Activated CD8-positive, alpha-beta T cell treated with anti-CD3 and anti-CD28 coated beads for 36 hours (primary cell): ENCODE measurements at places on chromosomes 3 and 15. TPM values are rescaled to one million over a fixed set of nuclear protein-coding genes. Genes with fewer than 3 reads are reported as not detected.

ATP2B2 gene
- not detected for total RNA-seq

PLCB2 gene
- total RNA-seq = 44.6 TPM

MEIS2 gene
- 0.14 TPM for total RNA-seq

- no peak overlapping the region for H3K27ac ChIP-seq
- no peak overlapping the region for H3K4me3 ChIP-seq
- H3K27me3 ChIP-seq = peaks cover 8% of the 10 kb centered on the region
- H3K36me3 ChIP-seq = no peaks in the 10 kb centered on the region
- H3K4me1 ChIP-seq = no peaks in the 10 kb centered on the region
Observed at GRCh38 chr15:57572468-57572867, 19.2 kb upstream of the MYZAP start.

PDZRN3 gene
- total RNA-seq = not detected
